Hematopoietic multipotent progenitor cell (in vitro differentiated cells): ENCODE measurements at places on chromosomes 4 and X. TPM values are rescaled to one million over a fixed set of nuclear protein-coding genes. Genes with fewer than 3 reads are reported as not detected.

Gene MYOZ2
- total RNA-seq: not detected

DNA sequence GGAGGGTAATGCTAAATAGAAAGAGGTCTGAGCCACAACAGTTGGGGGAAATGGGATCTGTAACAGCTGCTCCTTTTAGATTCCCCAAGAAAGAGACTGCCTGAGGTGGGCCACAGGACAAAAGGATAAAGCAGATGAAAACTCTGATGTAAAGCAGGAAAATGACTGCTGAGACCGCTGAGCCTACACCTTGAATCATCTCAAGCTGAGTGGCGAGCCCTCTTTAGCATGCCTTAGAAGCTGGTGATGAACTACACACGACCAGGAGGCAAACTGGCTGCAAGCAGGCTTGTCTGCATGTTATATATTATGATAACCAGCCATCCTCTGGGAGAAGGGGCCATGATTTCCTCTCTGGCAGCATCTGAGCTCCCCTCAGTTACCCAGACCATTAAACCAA is 88.4 kb downstream of the TTC29 start:
- DNase-seq: no peak

DNA sequence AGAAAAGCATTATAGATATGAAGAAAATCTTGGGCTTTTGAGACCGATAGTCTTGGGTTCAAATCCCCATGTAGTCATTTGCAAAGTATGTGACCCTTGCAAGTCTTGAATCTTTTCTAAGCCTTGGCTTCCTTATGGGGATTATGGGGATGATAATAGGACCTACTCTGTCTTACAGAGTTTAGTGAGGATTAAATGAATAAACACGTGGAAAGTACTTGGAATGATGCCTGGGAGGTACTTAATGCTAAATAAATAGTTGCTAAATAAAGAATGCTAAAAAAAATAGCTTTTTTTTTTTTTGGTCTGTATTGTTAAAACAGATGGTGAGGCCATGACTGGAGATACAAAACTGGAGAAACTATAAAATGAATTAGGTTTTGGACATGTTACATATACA is 292.7 kb downstream of the GPAT3 start:
- no peak for DNase-seq

GRCh38 chrX:38008658-38009057 is 2.3 kb downstream of the SYTL5 start:
- no peak for DNase-seq

- no peak for DNase-seq
Observed at GRCh38 chr4:185682236-185682635, 129.8 kb downstream of the SORBS2 start.

GRCh38 chrX:133749370-133749769 is 236.0 kb downstream of the GPC3 start:
- DNase-seq: peak; percentile 16

DNA sequence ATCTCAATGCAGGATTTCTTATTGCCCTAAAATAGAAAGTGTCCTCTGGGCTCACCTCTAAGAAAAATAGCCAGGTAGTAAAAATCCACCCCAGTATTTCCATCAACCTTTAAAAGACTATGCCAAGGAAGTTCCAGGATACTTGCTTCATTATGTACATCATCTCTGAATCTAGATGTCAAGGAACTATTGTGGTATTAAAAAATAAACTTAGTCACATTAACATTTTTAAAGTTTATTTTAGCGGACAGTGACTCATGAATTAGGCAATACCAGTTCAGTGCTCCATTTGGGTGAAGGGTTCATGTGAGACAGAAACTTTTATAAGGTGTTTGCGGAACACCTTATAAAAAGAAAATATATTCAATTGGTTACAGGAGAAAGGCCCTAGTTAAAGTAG is 209.2 kb downstream of the ADAM29 start:
- no peak for DNase-seq
